Stimulated activated CD8-positive, alpha-beta memory T cell treated with anti-CD3 and anti-CD28 coated beads, Interleukin-4, amount 100 ng/mL, for 1 hour (primary cell): ENCODE measurements at places on chromosomes 5 and 9.

GRCh38 chr5:178430186-178431062 is 159.8 kb downstream of the COL23A1 start:
- DNase-seq = no peak

- no peak for DNase-seq
These were observed 456.5 kb downstream of the CDH18 start for GRCh38 chr5:19531374-19531952.

DNA sequence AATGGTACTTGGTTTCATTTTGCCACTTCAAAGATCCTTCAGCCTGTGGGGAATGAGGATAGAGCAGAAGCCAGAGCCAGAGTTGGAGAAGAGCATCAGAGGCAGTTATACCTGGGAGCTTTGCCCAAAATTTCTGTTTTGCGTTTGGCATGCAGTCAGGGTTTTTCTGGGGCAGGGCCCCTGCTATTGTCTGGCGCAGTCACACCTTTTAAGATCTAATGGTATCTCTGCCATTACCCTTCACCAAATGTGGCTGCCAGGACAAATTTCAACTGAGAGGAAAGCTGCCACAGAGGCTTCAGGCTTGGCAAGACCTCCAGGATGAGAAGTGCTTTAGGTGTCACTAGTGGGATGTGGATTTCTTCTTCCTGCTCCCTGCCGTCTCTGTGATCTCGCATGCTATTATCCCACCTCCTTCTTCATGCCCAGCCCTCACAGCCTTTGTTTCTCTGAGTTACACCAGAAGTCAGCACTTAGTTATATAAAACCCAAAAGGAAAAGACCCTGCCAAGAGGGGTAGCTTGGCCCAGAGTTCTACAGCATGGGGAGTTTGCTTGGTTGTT is 357.0 kb downstream of the TLE4 start:
- no peak for DNase-seq

DNA sequence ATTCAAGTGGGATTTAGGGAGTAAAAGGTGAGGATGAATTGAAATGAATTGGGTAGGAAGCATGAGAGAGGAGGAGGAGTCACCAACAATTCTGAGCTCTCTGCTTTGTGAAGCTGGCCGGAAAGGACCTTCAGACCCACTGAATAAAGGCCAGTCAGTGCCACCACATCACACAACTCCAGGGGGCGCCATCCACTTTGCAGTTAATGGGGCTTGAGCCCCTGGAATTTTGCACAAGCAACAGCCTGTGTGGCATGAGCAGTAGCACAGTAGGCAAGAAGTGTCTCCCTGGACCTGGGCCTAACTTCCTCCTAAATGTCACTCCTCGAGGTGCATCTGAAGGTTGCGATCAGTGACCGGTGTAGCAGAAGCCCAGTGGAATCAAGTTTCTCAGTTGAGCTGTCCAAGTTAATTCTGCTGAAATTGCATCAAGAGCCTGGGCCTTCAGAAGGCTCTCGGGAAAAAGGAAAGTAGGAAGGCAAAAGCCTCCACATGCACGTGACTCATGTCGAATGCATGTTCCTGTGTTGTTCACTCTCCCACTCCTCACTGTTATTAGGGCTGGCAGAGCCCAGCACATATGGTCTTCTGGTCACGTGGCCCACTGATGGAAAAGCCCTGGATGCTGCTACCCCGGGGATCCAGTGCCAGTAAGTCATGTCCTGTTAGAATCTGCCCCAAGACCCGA is 27.8 kb upstream of the GLIS3 start:
- no peak for DNase-seq

DNA sequence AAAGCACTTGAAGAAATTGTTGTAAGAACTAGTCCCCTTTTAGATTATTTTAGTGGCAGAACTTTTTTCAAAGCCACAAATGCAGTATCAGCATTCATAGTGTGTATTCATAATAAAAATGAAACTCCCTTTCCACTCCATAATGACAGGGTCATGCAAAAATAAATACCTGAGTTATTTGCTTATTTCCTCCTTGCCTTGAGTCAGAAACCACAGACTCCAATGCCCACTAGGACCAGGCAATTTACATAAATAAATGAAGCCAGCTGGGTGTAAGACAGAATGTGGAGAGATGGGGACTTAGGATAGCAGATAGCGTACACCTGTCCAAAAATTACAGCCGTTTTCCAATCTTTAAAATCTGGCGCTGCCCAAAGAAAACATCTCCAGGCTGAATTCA is 417.8 kb downstream of the TMEM161B start:
- no peak for DNase-seq

GRCh38 chr5:31809050-31809870 is 170.3 kb downstream of the PDZD2 start:
- DNase-seq = no peak

GRCh38 chr5:23042226-23042625 is 189.1 kb upstream of the CDH12 start:
- DNase-seq = no peak

DNA sequence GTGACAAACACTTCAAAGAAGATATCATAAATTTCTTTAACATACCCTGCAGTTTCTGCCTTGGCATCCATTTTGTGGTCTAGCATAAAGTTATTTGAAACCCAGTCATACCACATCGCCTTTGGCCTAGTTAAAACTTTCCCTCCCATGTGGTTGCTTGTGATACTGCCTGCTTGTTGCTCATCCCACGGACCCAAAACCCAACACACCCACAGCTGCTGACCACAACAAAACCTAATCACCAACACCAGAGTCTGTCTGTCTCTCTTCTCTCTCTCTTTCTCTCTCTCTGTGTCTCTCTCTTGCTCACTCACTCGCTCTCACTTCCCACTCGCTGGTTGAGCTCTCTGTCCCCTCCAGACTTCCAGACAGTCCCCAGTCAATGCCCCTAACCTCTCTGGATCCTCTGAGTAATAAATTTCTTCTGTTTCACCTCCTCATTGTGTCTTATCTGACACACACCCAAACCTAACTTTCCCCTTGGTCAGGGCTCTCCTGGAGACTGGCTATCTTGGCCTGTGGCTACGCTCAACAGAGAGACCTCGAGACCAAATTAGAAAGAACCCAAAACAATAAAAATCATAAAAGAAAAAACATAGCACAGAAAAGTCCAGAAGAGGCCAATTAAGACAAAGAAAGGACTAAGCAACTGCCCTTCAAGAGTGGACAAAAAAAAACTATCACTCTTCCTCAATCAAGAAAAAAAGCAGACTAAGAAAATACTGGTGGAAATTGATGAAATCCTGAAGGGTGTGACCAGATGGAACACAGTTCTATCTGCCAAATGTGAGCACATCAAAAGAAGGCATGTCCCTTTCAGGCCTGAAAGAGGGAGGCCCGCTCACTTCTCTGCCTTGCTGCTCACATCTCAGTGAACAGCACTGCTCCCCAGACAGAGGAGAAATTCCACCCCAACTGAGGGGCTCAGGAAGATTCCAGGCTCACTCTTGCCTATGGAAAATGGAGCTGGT is 41.5 kb downstream of the TTLL11 start:
- DNase-seq = no peak

- DNase-seq = no peak
These were observed 143.8 kb downstream of the MAST4 start for GRCh38 chr5:66739951-66740350.

DNA sequence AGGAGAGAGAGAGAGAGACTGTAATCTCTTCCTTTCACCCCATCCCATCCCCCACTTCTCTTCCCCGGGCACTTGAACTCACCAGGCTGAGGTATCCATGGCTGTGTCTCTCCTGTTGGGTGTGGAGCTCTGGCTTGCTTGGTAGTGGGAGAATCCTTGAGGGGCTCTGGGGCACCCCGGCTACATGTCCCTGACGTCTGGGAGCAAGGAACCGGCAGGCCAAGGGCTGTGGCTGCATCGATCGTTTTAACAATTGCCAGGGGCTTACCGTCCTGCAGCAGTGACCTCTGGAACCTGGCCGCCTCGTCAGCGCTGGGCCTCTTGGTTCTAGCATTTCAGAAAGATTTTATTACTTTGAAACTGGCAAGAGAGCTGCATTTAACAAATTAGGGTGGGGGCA is 30.0 kb downstream of the FGF18 start:
- no peak for DNase-seq

- no peak for DNase-seq
These were observed 273.2 kb downstream of the FAM170A start for GRCh38 chr5:119902593-119902992.

- no peak for DNase-seq
These were observed 101.0 kb downstream of the RXRA start for GRCh38 chr9:134427153-134427782.

GRCh38 chr9:93129691-93130500 is 4.2 kb downstream of the NINJ1 start:
- DNase-seq = no peak

DNA sequence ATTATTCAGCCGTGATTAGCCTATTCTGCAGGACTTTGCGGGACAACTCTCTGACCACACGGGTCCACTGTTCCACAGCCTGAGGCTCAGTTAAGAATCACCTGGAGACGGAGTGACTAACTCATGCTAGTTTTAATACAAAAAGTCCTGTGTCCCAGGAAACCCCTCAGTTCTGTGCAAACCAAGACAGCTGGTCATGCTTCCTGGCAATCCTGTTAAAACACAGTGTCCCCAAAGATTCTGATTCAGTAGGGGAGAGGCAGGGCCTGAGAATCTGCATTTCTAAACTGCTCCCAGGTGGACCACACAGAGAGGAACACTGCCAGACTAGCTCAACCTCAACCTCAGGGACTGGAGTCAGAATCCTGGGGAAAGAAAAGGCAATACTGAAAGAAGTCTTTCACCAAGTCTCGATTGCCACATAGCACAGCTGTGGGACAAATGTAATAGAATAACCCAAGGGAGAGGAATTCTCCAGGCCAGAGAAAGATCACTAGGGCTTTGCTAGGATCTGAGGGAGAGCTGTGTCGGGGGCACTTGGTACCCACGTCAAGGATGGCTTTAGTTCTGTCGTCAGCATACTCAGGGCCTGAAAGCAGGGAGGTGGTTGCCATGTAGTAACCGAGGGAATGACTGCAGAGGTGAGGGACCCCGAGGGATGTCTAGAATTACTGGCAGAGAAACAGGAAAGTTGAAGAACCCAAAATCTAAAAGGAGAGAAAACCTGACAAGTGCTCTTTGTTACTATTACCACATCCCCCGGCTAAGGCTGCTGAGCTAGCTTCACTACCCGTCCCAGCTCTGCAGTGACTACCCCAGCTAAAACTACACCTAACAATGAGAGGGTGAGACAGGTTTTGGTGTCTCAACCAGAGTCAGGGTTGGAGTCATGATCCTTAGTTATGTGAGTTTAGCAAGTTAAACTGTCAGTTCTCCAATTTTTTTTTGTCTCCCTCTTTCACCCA is 8.6 kb downstream of the SUSD1 start:
- no peak for DNase-seq

- no peak for DNase-seq
These were observed 86.7 kb upstream of the ICE1 start for GRCh38 chr5:5335700-5336264.

DNA sequence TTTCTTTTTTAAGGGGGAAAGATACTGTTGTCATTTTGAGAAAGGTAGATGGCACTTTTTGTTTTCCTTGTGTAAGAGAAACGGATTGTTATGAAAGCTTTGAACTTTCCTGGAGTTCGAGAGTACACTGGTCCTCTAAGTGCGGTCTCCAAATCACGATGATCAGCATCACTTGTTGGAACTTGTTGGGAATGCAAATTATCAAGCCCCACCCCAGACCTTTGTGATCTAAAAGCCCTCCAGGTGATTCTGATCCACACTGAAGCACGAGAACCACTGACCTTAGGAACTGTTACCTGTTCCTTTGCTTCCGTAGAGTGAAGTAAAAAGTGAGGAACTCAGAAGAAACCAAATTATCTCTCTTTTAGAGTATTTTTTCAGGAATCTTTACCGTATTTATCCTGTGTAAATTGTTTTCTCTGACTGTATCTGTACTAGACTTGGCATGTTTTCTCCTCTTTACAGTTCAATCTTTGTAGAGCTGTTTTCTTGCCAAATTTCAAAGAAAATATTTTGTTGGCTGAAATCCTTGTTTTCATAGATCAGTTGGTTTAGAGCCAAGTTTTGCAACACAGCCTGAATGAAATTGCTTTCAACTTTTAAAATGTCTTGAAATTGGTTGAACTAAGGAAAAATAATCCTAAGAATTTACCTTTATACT is 4.0 kb downstream of the MAT2B start:
- no peak for DNase-seq

DNA sequence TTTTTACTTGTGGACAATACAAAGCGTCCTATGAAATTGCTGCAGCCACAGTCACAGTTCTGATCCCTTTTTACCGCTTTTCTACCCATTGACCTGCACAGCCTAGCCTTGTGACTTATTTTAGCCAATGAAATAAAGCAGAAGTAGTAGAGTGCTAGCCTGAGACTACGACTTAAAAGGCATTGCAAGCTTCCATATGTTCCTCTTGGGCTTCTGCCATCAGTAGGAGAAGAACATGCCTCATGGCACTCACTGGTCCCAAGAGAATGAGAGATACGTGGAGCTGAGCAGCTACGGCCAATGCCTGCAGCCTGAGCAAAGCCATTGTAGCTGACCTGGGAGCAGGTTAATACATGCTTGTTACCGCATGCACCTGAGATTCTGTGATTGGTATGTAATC is 416.6 kb upstream of the CLINT1 start:
- no peak for DNase-seq

- DNase-seq = no peak
These were observed 375.1 kb downstream of the EBF1 start for GRCh38 chr5:158724521-158725188.

DNA sequence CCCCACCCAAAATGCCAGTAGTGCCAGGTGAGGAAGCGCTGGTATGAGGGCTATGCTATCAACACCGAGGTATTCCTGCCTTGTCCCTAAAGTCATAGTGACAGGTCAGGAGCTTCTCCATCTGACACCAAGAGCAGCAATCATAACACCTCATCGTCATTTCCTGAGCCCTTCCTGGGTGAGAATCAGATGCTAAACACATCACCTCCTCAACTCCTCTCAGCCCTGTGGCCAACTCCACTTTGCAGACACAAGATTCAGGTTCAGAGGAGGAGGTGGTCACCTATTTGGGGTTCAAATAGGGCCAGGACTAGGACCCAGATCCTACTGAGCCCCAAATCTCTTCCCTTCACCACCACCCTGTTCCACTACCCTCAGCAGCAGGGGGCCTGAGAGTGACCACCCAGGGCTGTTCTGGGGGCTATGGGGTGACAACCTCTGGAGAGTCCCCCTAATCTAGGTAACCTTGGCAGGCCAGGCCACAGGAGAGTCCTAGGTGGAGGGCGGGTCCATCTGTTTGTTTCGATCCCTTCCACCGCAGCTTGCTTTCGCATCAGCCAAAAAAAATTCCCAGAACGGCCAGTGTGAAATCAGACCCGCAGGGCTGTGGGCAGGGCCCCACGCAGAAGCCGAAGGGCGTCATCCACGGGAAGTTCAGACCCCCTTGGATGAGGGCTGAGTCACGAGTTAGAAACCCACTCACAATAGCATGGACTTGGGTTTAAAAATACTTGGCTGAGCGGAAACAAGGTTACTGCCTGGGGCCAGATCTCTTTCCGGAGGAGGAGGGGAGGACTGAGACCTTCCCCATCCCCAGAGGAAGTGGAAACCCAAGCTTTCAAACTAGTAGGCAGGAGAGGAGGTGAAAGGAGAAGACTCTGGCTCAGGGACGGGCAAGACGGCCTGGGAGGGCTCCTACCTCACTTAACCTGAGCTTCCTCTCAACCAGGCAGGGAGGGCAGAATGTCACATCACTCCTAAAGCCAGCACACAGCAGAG is 8.7 kb downstream of the STK10 start:
- DNase-seq = no peak
